ENCODE measurements at places on chromosomes 4 and X.

DNA sequence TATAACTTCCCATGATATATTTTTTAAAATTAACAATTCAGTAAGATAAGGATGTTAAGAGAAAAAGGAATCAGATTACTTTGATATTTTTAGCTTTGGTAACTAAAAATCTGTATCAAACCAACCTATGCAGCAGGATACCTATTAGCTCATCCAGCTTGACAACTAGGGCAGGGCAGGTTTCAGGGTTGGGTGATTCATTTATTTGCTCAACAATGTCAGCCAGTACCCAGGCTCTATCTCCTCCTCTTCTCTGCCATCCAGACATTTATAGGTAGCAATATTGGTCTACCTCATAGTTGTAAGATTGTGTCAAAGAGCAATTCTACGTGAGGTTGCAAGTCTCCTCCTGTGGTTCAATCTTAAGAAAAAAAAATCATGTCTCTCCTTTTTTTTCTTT lies 421.9 kb downstream of the ANKRD50 start:
- DNase-seq, result no peak

DNA sequence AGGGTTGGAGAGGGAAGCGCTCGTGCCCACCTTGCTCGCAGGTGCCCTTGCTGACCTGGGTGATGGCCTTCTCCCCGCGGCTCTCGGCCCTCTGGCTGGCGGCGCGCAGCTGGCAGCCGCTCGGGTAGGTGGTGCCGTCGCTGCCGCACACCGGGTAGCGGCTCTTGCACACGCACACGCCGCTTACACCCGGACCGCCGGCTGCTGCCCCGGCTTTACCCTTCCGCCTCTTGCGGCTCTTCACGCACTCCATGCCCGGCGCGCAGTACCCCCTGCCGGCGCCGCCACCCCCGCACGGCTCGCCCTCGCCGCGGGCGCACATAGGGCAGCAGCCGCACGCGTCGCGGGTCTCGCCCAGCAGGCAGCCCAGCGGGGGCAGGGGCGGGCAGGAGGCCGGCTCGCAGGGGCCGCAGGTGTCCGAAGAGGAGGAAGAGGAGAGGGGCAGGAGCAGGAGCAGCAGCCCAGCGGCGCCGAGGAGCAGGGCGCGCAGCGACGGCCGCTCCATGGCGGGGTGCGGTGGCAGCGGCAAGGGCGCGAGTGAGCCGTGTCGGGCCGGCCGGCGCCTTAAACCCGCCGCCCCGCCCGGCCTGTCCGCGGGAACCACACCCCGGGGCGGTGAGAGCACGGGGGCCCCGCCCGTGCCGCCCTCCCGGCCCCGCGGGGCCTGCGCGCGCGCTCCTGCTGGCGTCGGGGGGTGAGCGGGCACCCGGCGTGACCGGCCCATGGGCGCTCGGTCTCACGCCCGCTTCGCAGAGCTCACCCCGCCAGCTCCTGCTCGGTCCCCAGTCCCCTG lies at the start of gene IGFBP7:
IGFBP7 (minus strand) TSS at position 539 of the 793 bp plus-strand sequence; CDS start at position 505, 34 bp downstream.
- DNase-seq, result no peak

- no peak for DNase-seq
These were observed 9.8 kb upstream of the ZNF157 start for GRCh38 chrX:47360423-47361179.

- DNase-seq, result no peak
These were observed 14.5 kb downstream of the CMC4 start for GRCh38 chrX:155056471-155056870.

DNA sequence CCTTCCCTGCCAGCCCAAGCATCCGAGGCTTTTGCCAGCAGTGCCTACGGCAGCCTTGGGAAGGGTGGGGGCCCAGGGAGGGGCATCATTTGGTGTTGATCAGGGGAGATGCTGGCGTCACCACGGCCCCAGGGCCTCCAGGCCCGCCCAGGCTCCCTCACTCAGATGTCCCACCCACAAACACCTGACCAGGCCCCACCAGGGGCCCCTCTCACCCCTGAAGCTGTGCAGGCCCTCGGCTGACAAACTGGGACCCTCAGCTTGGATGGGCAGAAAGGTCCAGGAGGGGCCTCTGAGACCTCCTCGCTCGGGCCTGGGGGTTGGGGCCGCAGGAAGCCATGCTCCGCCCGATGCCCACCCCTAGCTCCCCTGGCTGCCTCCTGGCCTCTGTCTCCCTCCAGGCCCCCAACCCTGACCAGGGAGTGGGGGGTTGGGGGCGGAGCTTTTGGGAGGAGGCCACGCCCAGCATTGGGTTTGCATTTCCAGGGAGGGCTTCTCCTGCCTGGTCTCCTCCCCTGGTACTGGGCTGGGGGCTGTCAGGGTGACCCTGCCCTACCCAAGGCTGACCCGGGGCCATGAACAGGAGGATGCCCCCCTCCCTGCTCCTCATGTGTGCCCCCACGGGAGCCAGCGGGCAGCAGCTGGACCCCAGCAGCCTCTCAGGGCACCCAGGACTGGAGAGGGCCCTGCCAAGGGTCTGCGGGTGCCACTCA lies 33.4 kb upstream of the SPON2 start:
- no peak for DNase-seq

GRCh38 chrX:41971346-41971745 lies 48.0 kb upstream of the CASK start:
- no peak for DNase-seq

GRCh38 chr4:6298852-6299251 lies 29.2 kb downstream of the WFS1 start:
- DNase-seq, result no peak

- DNase-seq, result no peak
These were observed 71.3 kb upstream of the VBP1 start for GRCh38 chrX:155144926-155145325.

All from NCI-H2081 (cell line).